ENCODE measurements at places on chromosomes 5 and 9.
A peak's percentile ranks its signal among the peaks of the same experiment; 100 is the strongest.

DNA sequence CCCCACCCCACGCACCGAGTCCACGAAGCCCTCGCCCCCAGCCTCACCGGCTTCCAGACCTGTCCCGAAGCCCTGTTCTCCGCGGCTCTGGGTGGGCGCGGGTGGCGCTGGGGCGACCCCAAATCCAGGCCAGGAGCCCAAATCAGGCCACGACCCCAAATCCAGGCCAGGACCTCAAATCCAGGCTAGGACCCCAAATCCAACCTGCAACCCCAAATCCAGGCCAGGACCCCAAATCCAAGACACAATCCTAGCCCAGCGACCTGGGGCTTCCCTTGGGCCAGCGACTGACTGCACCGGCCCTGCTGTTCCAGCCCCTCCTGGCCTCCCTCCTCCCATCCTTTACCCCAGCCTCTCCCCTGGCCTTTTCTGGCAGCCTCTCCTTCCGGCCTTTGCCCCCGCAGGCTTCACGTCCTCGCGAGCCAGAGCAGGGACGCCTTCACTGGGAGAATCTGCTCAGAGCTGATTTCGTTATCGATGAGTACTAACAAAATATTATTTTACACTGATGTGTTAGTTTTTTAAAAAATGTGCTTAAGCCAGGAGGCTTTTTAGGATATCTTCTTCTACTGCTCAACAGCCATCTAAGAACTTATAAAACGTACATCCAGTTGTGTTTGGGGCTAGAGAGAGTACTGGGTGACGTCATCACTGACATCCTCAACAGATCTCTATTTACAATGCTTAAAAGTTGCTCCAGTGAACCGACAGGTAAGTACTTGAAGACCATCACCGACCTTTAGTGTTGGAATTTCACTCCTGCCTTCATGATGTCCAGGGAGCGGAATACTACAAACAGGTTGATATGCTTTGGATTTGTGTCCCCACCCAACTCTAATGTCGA lies 34.7 kb downstream of the TRIP13 start:
- DNase-seq, result no peak

- peak; percentile 10 for DNase-seq
These were observed 368 bp upstream of the CCDC180 start for GRCh38 chr9:97307091-97307490.

GRCh38 chr5:124330595-124331220 lies 415.7 kb downstream of the ZNF608 start:
- no peak for DNase-seq

GRCh38 chr9:77433675-77434445 lies 214.3 kb downstream of the GNA14 start:
- DNase-seq, result peak; percentile 77

- DNase-seq, result no peak
These were observed 1967.1 kb upstream of the WWC1 start for GRCh38 chr5:166324372-166324771.

GRCh38 chr5:54833590-54833989 lies 151.8 kb downstream of the ESM1 start:
- DNase-seq, result no peak

- DNase-seq, result no peak
These were observed 52.4 kb downstream of the FBXW11 start for GRCh38 chr5:171953860-171954701.

DNA sequence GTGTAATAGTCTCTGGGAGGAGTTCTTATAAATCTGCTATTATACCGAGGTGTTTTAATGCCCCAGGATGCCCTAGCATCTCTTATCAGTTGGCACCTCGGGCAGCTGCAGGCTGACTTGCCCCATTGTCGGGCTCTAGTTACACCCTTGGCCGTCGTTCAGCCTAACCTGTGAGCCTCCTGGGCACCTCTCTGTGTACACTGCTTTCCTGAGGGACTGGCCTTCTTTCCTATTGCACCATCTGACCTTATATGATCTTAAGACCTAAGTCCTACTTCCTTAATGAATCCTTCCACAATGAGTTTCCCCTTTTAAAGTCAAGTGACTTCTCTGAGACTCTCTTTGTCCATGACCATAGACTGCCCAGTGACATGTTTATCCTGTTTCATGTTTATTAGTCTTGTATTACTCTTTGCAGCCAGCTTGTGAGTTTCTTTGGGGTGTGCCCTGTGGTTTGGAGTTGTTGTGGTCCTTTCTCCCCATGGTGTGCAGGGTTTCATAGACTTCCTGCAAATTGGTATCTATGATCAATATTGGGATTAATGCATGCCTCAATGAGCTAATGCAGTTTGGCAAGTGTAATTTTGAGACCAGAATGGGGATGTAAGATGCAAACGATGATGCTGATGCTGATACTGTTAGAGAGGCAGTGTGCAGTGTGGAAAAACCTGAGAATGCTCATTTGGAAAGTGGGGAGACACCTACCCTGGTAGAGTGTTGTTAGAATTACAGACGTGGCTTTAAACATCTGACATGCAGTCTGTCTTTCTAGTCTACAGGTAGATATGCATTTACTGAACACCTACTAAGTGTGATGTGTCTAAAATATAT lies 4.9 kb downstream of the DAPK1 start:
- no peak for DNase-seq

GRCh38 chr5:111299831-111300432 lies 75.7 kb downstream of the CAMK4 start:
- no peak for DNase-seq

DNA sequence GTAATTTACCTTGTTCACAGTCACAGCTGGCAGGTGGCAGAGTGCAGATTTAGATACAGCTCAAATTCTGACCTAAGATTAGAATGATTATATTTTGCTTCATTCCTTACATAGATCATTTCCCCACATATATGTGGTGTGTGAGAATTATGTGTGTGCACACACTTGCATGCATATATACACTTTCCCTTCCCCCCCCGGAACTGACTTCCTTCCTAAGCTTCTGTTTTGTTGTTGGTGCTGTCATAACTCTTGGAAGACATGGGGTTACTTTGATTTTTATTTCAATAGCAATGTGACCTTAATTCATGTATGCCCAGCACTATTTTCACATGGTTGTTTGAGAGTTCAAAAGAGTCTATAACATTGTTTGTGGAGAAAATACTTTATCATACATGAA lies 112.8 kb downstream of the CMYA5 start:
- DNase-seq, result no peak

DNA sequence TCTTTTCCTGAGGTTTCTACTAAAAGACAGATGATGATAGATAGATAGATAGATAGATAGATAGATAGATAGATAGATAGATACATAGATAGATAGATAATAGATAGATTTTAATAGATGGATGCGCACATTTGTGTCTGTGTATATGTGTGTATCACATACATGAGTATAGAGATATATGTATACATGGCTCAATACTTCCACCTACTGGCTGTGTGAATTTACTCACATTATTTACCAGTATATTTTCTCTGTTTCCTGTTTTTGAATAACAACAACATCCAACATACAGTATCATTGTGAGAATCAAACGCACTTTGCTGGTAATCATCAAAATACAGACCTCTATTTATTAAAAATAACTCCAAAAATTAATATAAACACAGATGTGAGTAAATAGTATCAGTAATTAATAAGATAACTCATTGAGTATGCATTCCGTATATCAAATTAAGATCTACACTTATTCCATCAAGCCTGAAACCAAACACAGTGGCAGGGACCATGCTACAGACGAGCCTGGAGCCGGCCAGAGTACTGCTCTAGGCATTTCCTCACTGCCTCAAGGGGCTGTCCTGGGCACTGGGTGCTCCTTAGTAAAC lies 338.0 kb downstream of the SEMA5A start:
- DNase-seq, result peak; percentile 25

- DNase-seq, result no peak
These were observed 1313.7 kb downstream of the PTPRD start for GRCh38 chr9:9299134-9299533.

GRCh38 chr5:172791286-172791685 lies 20.3 kb upstream of the DUSP1 start:
- DNase-seq, result no peak

GRCh38 chr9:122095010-122095767 lies 2.1 kb upstream of the TTLL11 start:
- no peak for DNase-seq

GRCh38 chr9:84141741-84142370 lies 161.3 kb downstream of the RMI1 start:
- DNase-seq, result no peak

GRCh38 chr5:132480042-132480441 lies 10.5 kb downstream of the IRF1 start:
- DNase-seq, result no peak

DNA sequence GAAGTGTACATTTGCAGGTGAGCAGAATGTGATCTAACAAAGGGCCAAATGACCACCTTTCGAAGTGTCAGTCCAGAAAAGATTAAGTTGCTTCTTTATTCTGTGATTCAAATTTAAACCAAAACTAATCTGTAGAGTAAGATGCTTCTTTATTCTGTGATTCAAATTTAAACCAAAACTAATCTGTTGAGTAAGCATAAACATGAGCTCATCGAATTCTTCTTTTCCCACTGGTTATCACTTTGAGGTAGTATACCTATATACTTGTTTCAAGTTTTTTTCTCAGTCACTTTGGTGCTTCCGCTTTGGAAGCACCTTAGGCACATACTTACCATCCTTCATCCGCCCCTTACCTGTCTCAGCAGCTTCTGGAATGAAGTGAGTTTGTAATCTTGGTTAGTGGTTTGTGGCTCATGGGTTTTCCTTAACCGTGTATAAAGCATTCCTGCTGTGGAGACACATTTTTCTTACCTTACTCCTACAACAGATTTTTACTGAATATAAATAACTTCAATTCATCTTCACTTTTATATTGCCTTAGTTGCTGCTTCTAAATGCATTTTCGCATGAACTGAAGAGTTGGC lies 40.7 kb upstream of the CTXN3 start:
- no peak for DNase-seq

- DNase-seq, result no peak
These were observed 201.1 kb upstream of the MVB12B start for GRCh38 chr9:126125577-126125976.

GRCh38 chr5:1639757-1640156 lies 116.0 kb upstream of the LPCAT1 start:
- DNase-seq, result peak; percentile 22

DNA sequence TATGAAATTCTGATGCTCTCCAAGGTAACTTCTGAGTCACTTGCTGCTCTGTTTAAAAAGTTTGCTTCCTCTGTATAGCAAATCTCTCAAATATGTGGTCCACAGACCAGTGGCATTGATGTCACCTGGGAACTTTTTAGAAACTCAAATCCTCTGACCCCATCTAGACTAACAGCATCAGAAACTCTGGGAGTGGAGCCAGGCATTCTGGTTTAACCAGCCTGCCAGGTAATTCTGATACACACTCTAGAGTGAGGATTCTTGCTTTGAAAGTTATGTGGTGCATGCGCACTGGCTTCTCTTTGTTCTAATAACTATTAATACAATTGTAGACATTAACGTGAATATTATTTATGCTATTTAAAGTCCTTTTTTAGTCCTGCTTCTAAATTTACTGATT lies 298.1 kb downstream of the SLF1 start:
- DNase-seq, result no peak
